Progenitor cell of endocrine pancreas (in vitro differentiated cells): ENCODE measurements at places on chromosomes 5 and 9.

DNA sequence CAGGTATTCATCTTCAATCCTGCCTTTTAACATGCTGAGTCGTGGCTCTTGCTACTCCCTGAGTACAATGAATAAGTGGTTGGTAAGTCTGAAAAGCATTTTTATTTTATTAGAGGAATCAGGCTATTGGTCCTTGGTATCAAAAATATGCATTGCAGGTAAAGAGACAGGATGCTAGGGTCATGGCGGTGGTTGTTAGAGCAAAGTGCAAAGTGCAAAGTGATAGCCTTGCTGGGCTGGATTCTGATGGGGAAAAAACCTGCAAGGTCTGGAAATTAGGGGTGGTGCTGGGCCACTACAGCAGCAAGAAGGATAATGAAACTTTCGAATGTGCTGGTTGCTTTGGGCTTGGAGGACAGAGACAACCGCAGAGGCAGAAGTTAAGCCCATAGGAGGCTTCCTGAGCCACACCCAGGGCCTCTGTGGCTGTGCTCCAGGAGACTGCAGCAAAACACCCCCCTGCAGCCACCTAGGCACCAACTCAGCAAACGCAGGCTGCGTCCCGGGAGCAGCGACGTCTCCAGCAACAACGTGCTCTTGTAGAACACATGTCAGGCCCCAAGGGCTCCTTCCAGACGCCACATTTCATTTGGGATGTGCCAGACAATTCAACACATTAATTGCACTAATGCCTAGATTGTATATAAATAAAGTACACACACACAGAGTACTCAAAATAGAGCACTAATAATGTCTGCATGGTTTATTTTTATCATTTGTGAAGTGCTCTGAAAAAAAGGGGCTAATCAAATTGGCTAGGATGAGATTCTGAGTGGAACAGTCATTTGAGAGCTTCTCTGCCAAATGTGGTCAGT, 149.8 kb upstream of the RAPGEF1 start:
- no peak for DNase-seq

- DNase-seq = no peak
These were observed 45.9 kb upstream of the JAK2 start for GRCh38 chr9:4939118-4939561.

DNA sequence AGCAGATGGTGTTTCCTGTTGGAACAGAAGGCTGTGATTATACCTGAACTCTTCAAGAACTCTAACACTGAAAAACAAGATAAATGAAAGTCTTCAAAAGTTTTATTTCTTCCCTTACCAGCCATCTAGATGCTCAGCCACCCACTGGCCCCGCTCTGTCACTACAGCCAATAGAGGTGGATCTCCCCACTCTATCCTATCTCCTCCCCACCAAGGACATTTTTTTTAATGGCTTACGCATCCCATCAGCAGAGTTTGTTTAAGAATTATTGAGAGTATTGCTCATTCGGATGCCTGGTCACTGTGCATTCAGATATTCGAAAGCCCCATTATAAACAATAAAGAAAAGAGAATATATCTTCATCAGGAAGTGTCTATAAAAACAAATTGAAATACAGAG, 159.4 kb downstream of the RASEF start:
- DNase-seq = no peak

GRCh38 chr9:17631396-17631795, 52.5 kb downstream of the SH3GL2 start:
- DNase-seq = no peak

DNA sequence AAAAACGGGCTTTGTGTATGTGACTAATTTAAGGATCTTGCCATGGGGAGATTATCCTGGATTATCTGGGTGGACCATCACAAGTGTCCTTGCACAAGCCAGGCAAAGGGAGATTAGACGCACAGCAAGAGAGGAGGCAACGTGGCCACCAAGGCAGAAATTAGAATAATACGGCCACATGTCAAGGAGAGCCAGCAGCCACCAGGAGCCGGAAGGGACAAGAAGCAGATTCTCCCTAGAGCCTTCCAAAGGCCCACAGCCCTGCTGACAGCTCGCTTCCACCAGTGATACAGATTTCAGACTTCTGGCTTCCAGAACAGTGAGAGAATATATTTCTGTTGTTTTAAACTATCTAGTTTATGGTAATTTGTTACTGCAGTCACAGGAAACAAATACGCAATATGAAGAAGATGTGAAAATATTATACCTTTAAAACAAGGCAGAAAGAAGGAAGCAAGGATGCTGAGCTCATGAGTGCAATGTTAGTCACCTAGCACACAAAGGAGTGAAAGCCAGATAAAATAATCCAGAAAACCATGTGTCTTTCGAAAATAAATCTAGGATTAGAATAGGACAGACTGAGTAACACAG, 28.7 kb upstream of the F2RL1 start:
- DNase-seq = no peak

- no peak for DNase-seq
These were observed 83.2 kb upstream of the LIFR start for GRCh38 chr5:38639377-38640358.
